Hepatocyte (in vitro differentiated cells): ENCODE measurements at places on chromosomes 2 and 18. TPM values are rescaled to one million over a fixed set of nuclear protein-coding genes. Genes with fewer than 3 reads are reported as not detected.
A peak's percentile ranks its signal among the peaks of the same experiment; 100 is the strongest.

DNA sequence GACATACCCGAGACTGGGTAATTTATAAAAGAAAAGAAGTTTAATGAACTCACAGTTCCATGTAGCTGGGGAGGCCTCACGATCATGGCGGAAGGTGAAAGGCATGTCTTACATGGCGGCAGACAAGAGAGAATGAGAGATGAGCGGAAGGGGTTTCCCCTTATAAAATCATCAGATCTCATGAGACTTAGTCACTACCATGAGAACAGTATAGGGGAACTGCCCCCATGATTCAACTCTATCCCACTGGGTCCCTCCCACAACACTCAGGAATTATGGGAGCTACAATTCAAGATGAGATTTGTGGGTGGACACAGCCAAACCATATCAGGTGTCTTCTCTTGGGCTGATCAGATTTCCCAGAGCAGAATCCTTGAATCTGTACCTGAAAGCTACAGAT lies 617.3 kb upstream of the ID2 start:
- DNase-seq = no peak
- no peaks in the 10 kb centered on the region for H3K27me3 ChIP-seq
- no peaks in the 10 kb centered on the region for H3K36me3 ChIP-seq
- no peak overlapping the region for H3K27ac ChIP-seq
- H3K4me1 ChIP-seq = no peaks in the 10 kb centered on the region
- H3K4me3 ChIP-seq = no peak overlapping the region

The CFAP65 gene
- 0.03 and 0.12 TPM in 2 replicates for total RNA-seq

DNA sequence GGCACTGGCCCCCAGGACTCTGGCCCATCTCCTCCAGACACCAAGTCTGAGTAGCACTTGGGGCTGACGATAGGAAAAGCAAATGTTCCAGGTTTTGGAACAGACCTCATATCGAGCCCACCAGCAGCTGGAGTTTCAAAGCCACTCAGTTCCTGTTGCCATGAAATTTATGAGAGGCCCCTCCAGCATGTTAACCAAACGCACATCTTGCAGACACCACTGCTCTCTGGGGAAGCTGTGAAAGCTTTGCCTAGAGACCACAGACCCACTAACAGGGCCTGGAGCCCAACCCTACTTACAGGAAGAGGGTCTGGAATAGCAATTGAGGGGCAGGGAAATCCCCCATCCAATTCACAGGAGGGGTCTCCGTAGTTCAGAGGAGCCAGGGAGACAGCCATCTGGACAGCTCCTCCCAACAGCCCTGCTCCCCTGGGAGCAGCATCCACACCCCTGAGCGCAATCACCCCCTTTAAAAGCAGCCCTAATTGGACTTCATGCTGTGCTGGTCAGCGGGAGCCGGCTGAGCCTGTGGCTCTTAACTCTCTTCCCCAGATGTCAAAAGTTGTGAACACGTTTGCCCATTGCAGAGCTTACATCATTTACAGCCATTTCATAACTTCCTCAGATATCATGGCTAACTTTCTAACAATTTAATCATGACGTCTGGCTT lies 81.3 kb downstream of the TGFA start:
- no peaks in the 10 kb centered on the region for H3K27me3 ChIP-seq
- no peaks in the 10 kb centered on the region for H3K4me1 ChIP-seq
- no peak for DNase-seq
- no peaks in the 10 kb centered on the region for H3K36me3 ChIP-seq
- no peak overlapping the region for H3K27ac ChIP-seq

GRCh38 chr2:117850015-117850414 lies 35.5 kb downstream of the DDX18 start:
- H3K36me3 ChIP-seq = no peaks in the 10 kb centered on the region
- no peaks in the 10 kb centered on the region for H3K4me1 ChIP-seq
- H3K27me3 ChIP-seq = peaks cover 37% of the 10 kb centered on the region

The ASAP2 gene
- total RNA-seq = 17.1 and 21.3 TPM in 2 replicates

- H3K27me3 ChIP-seq = no peaks in the 10 kb centered on the region
- no peak for DNase-seq
- no peak overlapping the region for H3K27ac ChIP-seq
- no peak overlapping the region for H3K4me3 ChIP-seq
Observed at GRCh38 chr2:30492185-30492584, 45.1 kb downstream of the LCLAT1 start.

The PTPN4 gene
- 15.5 and 26.4 TPM in 2 replicates for total RNA-seq

DNA sequence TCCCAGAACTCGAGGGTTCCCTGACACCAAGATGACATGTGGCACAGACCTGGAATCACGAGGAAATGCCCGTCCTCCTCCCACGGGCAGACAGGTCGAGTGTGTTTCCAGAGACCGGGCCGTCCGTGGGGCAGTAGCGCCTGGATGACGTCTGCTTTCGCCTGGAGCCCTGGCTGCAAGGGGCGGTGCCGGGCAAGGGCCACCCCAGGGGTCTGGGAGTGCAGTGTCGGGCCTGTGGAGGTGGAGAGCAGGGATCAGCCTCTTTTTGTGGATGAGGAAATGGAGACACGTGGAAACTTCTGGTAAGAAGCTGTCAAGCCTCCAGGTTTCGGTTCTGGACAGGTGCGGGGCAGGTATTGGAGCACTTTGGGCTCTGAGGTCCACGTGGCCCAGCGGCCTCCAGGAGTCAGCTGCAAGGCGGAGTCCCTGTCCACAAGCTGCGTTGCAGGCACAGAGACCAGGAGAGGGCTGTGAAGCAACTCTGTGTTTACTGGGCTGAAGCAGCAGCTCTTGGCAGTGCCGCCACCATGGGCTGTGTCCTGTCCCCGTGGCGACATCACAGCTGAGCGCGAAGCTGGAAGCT lies 25.6 kb downstream of the NFATC1 start:
- no peak for DNase-seq
- no peaks in the 10 kb centered on the region for H3K27me3 ChIP-seq
- no peaks in the 10 kb centered on the region for H3K36me3 ChIP-seq
- no peak overlapping the region for H3K27ac ChIP-seq
- H3K4me3 ChIP-seq = no peak overlapping the region

The CD207 gene
- not detected in 2 replicates for total RNA-seq

The PID1 gene
- total RNA-seq = 26.7 and 27.8 TPM in 2 replicates

DNA sequence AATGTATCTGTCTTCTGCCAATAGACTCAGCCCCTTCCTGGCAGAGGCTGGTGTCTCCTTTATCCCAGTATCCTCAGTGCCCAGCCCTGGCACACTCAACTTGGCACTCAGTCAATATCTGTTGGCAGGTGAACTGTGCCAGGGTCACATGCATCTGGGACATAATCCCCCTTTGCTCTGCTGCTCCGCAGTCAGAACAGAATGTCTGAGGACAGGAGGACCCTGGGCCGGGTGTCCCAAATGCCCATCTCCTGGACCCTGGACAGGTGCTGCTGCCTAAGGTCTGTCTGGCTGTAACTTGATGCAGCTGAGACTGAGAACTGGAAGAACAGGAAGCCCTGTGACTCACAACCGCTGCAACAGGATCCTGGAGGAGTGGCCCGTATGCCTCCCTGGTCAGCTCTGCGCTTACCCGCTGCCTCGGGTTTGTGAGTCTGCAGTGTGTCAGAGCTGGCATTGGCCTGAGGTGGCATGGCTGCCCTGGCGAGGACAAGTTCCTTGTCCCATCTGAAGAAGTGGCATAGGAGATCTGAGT lies 11.4 kb downstream of the HK2 start:
- peaks cover 48% of the 10 kb centered on the region for H3K4me1 ChIP-seq
- no peaks in the 10 kb centered on the region for H3K36me3 ChIP-seq
- DNase-seq = peak; percentile 85

- peaks cover 15% of the 10 kb centered on the region for H3K4me1 ChIP-seq
- peak within 1 kb of the TSS; percentile 47 for H3K27ac ChIP-seq
- DNase-seq = peak; percentile 81
- no peaks in the 10 kb centered on the region for H3K27me3 ChIP-seq
Observed at GRCh38 chr2:133568172-133568571, at the start of gene NCKAP5. Gene NCKAP5 (minus strand): TSS chr2:133568463. CDS start chr2:133517526, 50,937 bp downstream.

DNA sequence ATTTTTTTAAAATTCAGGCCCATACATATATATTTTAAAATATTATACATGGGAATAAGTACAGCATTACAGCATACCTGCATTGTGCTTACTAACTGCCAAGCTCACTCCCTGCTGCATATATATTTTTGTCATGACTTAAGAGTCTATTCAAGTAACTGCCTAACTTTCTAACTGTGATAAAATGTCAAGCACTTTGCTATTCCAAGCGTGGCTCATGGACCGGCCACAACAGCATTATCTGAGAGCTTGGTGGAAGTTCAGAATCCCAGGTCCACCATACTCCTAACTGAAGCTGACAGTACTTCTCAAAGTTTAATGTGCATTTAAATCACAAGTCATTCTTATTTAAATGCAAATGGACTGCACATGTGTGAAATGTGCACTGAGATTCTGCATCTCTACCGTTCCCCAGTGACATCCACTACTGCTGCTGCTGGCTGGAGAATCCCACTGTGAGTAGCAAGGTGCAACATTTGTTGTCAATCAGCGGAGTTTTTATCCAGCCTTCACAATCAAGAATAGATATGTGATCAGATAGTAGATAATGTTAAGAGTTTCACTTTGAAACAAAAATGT lies 79.1 kb downstream of the DYM start:
- no peak for DNase-seq
- no peak overlapping the region for H3K27ac ChIP-seq
- no peaks in the 10 kb centered on the region for H3K36me3 ChIP-seq
- H3K4me1 ChIP-seq = no peaks in the 10 kb centered on the region
- no peaks in the 10 kb centered on the region for H3K27me3 ChIP-seq

- DNase-seq = no peak
- H3K4me3 ChIP-seq = no peak overlapping the region
- H3K36me3 ChIP-seq = no peaks in the 10 kb centered on the region
- H3K27ac ChIP-seq = no peak overlapping the region
- no peaks in the 10 kb centered on the region for H3K4me1 ChIP-seq
Observed at GRCh38 chr2:36553683-36554082, 44.3 kb downstream of the FEZ2 start.

DNA sequence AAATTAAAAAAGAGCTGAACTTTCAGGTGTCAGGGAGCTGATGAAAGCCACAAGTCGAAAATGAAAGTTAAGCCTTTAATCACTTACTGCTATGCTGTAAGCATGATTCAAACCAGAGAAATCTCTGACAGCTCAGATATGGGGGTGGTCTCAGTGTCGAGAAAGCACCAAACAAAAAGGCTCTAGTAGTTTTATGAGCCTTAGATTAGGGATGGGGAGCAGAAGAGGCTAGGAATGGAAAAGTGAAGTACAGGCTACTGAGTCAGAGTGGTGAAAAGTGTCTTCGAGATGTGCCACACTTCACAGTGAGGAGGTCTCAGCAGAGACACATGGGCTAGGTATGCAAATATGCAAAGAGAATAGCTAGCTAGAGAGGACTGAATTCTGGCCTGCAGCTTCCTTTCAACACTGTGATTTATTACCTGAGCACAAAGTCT lies 482.2 kb downstream of the SPAG16 start:
- no peak overlapping the region for H3K4me3 ChIP-seq
- peaks cover 4% of the 10 kb centered on the region for H3K4me1 ChIP-seq
- H3K27me3 ChIP-seq = no peaks in the 10 kb centered on the region
- H3K27ac ChIP-seq = no peak overlapping the region
- no peaks in the 10 kb centered on the region for H3K36me3 ChIP-seq
- DNase-seq = peak; percentile 23

The ZC3H15 gene
- total RNA-seq = 74.6 and 80.4 TPM in 2 replicates

- no peaks in the 10 kb centered on the region for H3K4me1 ChIP-seq
- no peak overlapping the region for H3K27ac ChIP-seq
- peaks cover 14% of the 10 kb centered on the region for H3K27me3 ChIP-seq
Observed at GRCh38 chr2:119746836-119747686, 12.7 kb upstream of the PTPN4 start.
